ENCODE measurements at places on chromosomes 2 and 18. TPM values are rescaled to one million over a fixed set of nuclear protein-coding genes. Genes with fewer than 3 reads are reported as not detected.

STAT4 gene
- total RNA-seq: 62.1 TPM

ACOXL gene
- total RNA-seq: not detected

BIN1 gene
- 93.9 TPM for total RNA-seq

GRCh38 chr18:1371724-1372123, 467.1 kb downstream of the ADCYAP1 start:
- H3K4me3 ChIP-seq: no peak overlapping the region

DNA sequence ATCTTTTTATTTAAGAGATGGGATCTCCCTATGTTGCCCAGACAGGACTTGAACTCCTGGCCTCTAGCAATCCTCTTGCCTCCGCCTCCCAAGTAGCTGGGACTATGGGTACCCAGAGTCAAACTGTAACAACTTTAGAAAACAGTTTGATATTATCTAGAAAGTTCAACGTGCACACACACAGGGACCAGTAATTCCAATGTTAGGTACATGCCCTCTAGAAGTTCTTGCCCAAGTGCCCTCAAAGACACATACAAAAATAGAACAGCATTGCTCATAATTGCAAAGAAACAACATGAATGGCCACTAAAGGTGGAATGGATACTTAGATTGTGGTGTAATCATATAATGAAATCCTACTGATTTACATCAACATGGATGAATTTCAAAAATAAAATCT, 12.6 kb upstream of the LPIN2 start:
- no peaks in the 10 kb centered on the region for H3K36me3 ChIP-seq
- H3K27me3 ChIP-seq: no peaks in the 10 kb centered on the region

DNA sequence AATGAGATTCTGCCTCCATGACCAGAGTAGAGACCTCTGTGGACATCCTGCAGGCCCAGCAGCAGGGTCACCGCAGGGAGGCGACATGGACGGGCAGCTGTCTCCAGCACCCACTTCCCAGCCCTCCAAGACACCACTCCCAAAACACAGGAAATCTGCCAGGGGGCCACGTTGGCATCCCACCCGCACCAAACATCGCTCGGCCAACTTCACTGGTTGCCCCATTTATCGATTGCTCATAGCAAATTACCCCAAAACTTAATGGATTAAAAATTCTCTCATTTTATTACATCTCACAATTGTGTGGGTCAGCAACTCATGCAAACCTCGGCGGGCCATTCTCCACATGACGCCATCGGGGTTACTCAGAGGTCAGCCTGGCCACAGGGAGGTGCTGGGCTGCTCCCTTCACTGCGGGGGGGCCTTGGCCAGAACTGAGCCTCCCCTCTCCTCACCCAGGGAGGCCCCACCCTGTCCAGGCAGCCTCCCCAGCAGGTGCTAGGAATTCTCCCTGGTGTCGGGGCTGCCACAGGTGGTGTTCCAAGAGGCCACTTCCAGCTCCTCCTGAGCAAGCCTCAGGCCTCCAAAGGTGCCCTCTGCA, 420.7 kb upstream of the MYT1L start:
- no peak for DNase-seq
- no peaks in the 10 kb centered on the region for H3K36me3 ChIP-seq
- H3K4me3 ChIP-seq: no peak overlapping the region
- no peaks in the 10 kb centered on the region for H3K4me1 ChIP-seq
- H3K27me3 ChIP-seq: peaks cover 3% of the 10 kb centered on the region

GRCh38 chr2:240368781-240369331, 66.6 kb upstream of the GPC1 start:
- H3K4me1 ChIP-seq: no peaks in the 10 kb centered on the region
- DNase-seq: no peak
- H3K27me3 ChIP-seq: no peaks in the 10 kb centered on the region
- H3K4me3 ChIP-seq: no peak overlapping the region

DNA sequence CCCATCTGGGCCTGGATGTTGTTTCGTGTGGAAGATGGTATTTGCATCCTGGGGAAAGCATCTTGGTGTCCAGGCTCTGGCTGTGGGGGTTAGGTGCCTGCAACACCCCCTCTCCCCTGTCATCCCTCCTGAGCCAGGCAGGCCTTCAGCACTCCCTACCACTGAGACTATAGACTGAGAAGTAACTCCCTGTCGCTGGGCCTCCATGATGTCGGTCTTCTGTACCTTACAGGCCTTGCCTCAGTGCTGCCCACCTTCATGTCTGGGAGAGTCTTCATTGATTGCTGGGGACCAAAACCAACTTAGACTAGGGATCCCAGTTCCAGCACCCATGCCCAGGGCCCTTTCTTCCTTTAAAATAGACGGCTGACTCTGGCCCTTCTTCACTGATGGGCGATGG, 33.1 kb upstream of the DNMT3A start:
- no peaks in the 10 kb centered on the region for H3K27me3 ChIP-seq
- no peak overlapping the region for H3K4me3 ChIP-seq
- H3K36me3 ChIP-seq: no peaks in the 10 kb centered on the region
- no peak for DNase-seq
- H3K4me1 ChIP-seq: peaks cover 31% of the 10 kb centered on the region
- H3K27ac ChIP-seq: no peak overlapping the region

DNA sequence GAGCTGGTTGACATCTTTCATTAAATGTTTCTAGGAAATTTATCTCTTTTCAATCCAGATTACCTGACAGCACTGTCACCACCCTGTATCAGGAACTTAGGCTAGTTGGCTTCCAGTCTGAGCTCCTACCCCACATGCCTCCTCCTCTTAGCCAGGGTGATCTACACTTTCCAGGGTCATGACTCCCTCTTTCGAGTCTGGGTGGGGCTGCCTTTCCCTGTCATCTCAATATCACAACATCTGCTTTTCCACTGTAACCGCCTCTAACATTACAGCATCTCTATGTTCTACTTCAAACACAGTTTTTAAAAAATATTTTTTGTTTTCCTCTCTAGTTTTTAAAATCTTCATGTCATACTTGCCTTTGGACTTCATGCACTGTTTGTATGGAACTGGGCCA, 129.2 kb downstream of the RBMS1 start:
- no peak overlapping the region for H3K27ac ChIP-seq
- H3K4me1 ChIP-seq: peaks cover 17% of the 10 kb centered on the region
- peaks cover 15% of the 10 kb centered on the region for H3K36me3 ChIP-seq
- no peak for DNase-seq
- H3K27me3 ChIP-seq: no peaks in the 10 kb centered on the region

GRCh38 chr2:201116959-201117734, 1.2 kb downstream of the CFLAR start:
- peaks cover 51% of the 10 kb centered on the region for H3K4me1 ChIP-seq
- H3K36me3 ChIP-seq: no peaks in the 10 kb centered on the region

DNA sequence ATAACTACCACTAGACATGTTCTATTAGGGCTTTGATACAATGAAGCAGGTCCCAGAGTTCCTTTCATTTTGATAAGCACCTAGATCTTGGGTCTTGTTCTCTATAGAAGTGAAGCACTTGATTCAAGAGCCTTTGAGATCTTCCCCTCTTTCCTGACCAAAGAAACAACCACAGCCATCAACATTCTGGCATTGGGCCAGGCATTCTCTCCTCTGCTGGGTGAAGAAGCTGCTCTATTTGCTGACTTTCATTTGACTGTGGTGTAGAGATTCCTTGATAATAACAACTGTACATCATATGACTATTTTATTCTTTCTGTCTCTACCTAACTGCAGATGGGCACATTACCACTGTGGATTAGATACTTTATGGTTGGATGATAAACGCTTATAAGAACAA, 96.6 kb upstream of the LYPD1 start:
- no peaks in the 10 kb centered on the region for H3K36me3 ChIP-seq
- no peak overlapping the region for H3K27ac ChIP-seq
- H3K27me3 ChIP-seq: no peaks in the 10 kb centered on the region

DNA sequence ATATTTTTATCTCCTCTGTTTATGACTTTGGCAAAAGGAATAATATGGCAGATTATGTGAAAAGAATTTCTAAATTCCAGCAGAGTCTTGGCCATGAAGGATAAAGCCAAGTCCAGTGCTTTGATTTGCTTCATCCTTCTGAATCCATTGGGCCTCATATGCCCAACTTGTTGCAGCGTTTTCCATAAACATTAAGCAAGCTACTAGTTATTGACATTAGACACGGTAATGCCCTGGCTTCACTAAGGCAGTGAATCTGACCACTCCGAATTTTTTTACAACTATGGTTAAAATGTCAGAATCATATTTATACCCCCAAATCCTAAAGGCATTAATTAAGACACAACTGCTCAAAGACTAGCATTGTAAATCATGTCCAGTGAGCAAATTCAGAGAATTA, 79.8 kb downstream of the MAPRE2 start:
- no peak overlapping the region for H3K4me3 ChIP-seq
- no peak for DNase-seq
- no peaks in the 10 kb centered on the region for H3K27me3 ChIP-seq
- H3K4me1 ChIP-seq: peaks cover 12% of the 10 kb centered on the region
- no peak overlapping the region for H3K27ac ChIP-seq

DNA sequence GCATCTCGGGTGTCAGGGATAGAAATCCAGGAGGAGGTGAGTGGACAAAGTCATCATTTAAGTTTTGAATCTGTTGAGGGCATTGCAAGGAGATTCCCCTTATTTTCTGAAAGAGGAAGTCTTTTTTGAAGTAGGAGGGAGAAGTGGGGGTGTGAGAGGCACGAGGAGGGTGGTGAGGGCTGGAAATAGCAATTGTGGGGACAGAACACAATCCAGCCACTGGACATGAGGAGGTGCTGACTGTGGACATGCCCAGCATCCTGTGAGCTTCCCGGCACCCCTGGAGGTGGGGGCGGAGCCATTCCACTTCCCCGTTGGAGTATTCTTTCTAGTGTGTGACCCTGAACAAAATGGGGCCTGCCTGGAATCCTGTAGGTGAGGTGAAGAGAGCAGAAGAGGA, 310.7 kb upstream of the EPAS1 start:
- H3K4me1 ChIP-seq: peaks cover 11% of the 10 kb centered on the region
- H3K4me3 ChIP-seq: no peak overlapping the region
- no peaks in the 10 kb centered on the region for H3K27me3 ChIP-seq

GRCh38 chr18:3901811-3902210, 451.8 kb downstream of the TGIF1 start:
- H3K27me3 ChIP-seq: no peaks in the 10 kb centered on the region
- no peak overlapping the region for H3K4me3 ChIP-seq
- H3K36me3 ChIP-seq: no peaks in the 10 kb centered on the region
- DNase-seq: no peak
- no peaks in the 10 kb centered on the region for H3K4me1 ChIP-seq

DNA sequence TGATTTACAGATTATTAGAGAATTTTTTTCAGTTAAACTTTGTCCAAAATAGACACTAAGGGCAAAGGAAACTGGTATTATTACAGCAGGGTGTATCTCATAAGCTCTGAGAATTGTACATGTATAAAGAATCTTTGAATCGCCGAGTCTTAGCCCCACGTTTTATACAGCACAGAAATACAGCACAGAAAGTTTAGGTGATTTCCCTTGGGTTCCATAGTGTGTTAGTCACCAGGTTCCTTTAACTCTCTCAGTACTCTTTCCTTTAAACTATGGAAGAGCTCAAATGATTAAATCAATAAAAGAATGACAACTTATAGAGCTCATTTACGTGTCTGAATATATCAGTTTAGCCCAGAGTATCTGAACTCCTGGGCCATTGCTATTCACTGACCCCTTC, 256.8 kb downstream of the NEDD4L start:
- no peaks in the 10 kb centered on the region for H3K27me3 ChIP-seq
- no peaks in the 10 kb centered on the region for H3K36me3 ChIP-seq
- H3K27ac ChIP-seq: no peak overlapping the region

Measured in B cell (primary cell).